NCI-H82 (cell line): ENCODE measurements at places on chromosomes 16 and 17.

GRCh38 chr17:81032641-81033480 lies 2.1 kb upstream of the BAIAP2 start:
- peak; percentile 50 for DNase-seq

DNA sequence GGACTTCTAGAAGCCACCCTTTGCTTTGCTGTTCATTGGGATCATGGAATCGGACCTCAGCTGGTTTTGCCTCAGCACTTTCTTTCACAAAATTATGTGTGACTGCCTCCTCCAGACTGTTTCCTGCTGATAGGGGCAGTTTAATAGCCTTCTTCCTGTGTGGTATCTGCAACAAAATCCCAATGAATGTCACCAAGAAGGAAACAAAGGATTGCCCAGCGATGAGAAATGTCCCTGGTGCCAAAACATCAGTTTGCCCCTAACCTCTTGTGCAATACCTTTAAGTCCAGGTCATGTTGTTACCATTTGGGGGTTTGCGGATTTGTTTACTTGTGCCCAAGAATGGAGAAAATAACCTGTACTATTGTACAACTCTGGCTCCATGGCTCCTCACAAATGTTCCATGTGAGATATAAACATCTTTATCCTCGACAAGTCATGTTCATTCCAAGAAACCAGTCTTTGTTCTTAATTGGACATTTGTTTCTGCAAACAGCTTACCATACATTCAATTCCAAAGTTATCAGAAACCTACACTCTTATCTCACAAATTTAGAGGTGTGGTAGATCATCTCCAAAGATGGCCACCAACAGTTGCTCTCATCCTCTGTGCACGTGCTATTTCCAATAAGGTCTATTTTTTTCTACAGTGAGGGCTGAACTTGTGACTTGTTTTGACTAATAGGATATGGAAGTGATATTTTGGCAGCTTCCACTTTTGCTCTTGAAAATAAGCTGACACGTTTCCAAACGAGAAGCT lies 14.8 kb downstream of the TAC4 start:
- no peak for DNase-seq

- DNase-seq: no peak
These were observed 6.3 kb downstream of the UBE2O start for GRCh38 chr17:76446449-76447231.

GRCh38 chr16:76487411-76488064 lies 210.3 kb downstream of the CNTNAP4 start:
- no peak for DNase-seq

- DNase-seq: no peak
These were observed 19.3 kb upstream of the MTMR4 start for GRCh38 chr17:58533616-58534188.

- DNase-seq: no peak
These were observed 274.2 kb upstream of the SOX9 start for GRCh38 chr17:71846561-71847110.

DNA sequence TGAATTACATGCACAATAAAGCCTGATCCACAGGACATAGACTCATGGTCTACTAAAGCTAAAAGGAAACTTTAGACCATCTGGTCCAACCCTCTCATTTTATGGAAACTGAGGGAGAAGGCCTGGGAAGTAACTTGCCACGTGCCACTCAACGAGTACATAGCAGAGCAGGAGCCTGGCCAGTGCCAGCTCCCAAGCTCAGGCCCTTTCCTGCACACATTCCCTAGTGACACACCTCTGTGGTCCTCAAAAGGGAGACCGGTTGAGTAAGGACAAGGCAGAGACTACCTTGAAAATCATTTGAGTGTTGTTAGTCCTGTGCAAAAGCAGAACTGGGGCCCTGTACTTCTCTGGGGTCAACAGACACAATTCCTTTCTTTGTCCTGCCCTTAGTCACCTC lies 2.8 kb downstream of the CCL4L2 start:
- no peak for DNase-seq

- DNase-seq: no peak
These were observed 319.3 kb upstream of the CCL2 start for GRCh38 chr17:33935822-33936221.

DNA sequence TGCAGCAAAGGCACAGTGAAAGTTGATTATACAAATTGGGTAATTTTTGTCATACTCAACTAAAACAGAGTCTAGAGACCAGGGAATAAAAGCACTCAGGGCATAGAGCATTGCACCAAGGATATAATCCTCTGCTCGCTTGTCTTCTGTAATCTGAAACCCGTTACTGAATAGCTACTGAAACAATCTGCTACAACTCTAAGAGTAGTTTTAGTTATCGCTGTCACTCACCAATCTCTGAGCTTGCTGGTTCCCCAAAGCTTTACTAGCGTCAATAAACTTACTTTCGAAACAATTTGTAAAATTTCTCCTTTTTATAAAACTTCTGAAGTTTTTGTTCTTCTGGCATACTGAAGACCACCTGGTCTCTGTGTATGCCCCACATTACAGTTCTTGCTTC lies 22.9 kb upstream of the SLC35G3 start:
- DNase-seq: peak; percentile 10

DNA sequence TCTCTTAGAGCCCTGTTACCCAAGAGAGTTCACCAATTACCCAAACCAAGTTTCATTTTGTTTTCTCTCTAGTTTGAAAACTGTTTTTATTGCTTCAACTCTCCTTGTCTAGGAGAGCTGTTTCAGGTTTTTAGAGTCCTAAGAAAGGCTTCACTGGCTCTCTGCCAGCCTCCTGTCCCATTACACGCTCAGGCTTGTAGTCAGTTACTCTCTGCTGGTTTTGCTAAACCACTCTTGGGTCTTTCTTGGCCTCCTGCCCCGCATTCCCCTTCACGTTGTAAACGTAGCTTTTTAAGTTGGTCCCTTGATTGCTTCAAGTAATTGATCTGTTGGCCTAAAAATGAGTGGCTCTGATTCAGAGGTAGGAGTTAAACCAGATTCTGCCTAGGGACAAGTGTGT lies 529.1 kb downstream of the MAF start:
- DNase-seq: no peak

GRCh38 chr16:1949507-1949906 lies 5.0 kb downstream of the RPL3L start:
- no peak for DNase-seq

- no peak for DNase-seq
These were observed 7.7 kb upstream of the HOXB2 start for GRCh38 chr17:48552466-48553189.

- no peak for DNase-seq
These were observed 21.6 kb upstream of the EVPL start for GRCh38 chr17:76048711-76049110.

DNA sequence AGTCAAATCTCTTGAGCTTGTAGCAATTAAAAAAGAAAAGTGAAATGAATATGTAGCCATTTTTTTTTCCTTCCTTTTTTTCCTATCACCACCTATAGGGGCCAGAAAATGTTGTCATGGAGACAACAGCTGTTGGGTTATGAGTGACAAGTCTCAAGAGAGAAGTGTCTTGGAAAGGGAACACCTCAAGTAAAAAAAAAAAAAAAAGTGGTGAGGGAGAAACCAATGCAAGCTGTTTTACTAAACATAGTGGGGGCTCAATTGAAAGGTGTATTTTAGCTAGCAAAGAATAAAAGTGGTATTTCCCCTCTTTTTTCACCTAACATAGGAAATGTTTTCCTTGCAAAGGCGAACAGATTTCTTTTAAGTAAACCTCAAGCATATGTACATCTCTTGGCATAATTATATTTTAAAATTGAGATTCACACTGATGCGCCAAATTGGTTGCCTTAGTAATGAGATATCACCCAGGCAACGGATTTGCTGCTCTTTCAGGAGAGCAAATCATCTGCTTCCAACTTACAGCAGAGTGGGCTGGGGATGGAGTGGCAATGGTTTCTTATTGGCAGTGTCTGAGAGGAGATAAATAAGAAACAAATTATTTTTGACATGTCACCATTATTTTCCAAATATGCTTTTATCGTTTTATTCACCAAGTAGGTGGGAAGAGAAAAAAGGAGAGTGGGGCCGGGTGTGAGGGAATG lies 183.6 kb downstream of the MYO1D start:
- no peak for DNase-seq

DNA sequence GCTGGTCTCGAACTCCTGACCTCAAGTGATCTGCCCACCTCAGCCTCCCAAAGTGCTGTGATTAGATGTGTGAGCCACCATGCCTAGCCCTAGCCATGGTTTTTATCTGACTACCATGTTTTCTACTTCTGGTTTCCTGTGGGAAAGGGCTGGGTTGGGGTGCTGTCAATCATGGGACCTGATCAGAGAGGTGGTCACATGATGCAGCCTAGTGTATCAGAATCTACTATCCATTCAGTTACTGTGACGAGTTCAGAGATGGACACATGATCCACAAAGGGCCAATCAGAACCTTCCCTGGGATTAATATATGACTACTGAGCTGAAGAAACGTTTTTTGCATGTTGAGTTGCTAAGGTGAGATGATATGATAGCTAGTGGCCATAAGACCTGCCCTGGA lies 59.1 kb downstream of the ABCC6 start:
- DNase-seq: no peak

DNA sequence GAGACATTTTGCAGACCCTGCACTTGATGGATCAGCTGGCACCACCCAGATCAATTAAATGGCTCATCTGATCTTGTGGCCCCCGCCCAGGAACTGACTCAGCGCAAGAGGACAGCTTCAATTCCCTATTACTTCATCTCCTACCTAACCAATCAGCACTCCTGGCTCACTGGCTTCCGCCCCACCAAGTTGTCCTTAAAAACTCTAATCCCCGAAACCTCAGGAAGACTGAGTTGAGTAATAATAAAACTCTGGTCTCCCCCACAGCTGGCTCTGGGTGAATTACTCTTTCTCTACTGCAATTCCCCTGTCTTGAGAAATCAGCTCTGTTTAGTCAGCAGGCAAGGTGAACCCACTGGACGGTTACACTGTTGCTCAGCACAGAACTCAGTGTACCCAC lies 23.6 kb downstream of the SPPL2C start:
- DNase-seq: no peak

DNA sequence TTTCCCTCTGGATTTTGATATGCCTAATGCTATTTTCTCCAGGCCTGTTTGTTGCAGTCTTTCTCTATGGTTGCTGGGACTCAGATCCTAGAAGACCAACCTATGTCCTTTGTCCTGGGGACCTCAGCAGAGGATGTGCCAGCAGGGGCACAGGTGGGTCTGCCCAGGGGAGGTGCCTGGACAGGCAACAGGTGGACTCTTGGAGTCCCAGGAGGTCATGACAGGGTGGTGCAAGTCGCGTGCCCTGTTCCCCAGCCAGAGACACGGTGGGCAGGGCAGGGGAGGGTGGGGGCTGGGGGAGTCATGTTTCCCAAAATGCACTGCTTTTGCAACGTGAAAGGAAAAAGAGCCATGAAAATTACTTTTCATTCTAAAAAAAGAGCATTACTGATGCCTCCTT lies 26.3 kb upstream of the PLLP start:
- DNase-seq: no peak

- peak; percentile 9 for DNase-seq
These were observed 11.4 kb downstream of the ITGAD start for GRCh38 chr16:31404353-31405064.
